ENCODE measurements at places on chromosomes 12 and 14.

DNA sequence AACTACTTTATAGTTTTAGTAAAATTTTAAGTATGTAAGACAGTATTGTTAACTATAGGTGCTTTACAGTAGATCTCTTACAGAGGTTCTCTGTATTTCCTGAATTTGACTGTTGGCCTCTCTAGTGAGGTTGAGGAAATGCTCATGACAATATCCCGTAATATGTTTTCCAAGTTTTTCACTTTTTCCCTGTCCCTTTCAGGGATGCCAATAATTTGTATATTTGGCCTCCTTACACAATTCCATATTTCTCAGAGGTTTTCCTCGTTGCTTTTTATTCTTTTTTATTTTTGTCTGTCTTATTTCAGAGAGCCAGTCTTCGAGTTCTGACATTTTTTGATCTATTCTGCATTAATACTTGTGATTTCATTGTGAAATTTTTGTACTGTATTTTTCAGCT, 233.7 kb upstream of the PDE3A start:
- DNase-seq, result no peak

DNA sequence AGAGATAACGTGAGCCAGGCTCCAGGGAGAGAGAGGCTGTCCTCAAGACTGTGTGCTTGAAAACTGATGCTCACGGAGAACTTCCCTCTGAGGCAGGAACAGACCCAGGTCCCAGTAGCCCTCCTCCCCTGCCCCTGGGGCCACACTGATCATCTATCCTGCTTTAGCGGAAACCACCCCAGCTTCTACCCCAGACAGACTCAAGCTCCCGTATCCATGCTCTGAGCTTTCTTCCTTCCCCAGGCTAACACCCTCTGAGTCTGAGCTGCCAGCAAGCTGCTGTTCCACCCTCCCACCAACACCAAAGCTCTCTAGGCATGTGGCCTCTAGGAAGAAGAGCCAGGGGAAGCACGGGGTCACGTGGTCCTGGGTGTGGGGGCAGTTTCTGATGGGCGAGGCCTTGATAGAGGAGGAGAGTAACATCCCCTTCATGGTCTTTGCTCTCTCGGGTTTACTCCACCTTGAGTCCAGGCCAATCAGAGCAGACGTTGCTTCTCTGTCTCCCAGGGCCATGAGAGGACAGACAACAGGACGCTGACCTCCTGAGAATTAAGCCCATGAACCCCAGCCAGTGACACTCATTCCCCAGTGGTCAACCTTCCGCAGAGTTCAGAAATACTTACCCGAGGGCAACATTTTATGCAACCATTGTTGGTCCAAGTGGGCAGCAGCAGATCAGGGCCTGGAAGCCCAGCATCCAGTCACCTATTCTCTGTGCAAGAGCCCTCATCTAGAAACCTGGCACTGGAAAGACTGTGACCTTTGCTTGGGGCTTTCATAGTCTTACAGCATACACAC, 1.4 kb downstream of the PCK2 start:
- peak; percentile 42 for DNase-seq

DNA sequence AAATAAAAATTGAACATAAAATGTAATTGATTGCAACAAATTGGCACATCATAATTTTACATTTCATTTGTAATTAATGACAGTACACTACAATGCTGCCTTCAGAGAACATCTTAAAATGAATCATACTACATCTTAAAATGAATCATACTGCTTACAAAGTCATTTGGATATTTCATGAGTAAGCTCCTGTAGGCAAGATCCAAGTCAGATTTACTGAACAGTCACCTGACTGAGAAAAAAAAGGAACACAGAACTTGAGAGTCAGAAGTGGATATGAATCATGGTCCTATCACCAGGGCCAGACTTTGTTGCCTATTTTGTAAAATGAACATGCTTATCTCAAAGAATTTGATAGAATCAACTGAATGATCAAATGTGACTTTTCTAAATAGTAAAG, 32.7 kb upstream of the FBLN5 start:
- DNase-seq, result peak; percentile 45

DNA sequence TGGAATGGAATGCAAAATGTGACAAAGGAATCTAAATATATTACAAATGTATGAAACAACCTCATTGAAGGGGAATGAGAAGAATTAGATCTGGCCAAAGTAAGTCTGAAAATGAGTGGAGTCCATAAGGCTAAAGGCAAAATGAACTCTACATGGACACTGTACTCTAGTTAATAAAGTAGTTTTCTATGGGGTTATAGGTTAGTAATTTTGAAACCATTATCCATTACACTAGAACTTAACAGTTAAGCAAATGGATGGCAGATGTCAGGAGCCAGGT, 222.1 kb downstream of the NUAK1 start:
- no peak for DNase-seq

GRCh38 chr12:112939761-112940381, 1.6 kb downstream of the OAS3 start:
- DNase-seq, result no peak

DNA sequence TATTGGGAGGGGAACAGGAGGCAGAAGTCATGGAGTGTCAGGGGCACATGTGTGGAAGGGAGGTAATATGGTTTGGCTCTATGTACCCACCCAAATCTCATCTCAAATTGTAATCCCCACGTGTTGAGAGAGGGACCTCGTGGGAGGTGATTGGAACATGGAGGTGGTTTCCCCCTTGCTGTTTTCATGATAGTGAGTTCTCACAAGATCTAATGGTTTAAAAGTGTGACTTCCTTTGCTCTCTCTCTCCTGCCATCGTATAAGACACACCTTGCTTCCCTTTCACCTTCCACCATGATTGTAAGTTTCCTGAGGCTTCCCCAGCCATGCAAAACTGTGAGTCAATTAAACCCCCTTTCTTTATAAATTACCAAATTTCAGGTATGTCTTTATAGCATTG, 41.6 kb upstream of the CDK17 start:
- DNase-seq, result no peak

GRCh38 chr12:30515351-30515750, 180.3 kb downstream of the IPO8 start:
- DNase-seq, result no peak

DNA sequence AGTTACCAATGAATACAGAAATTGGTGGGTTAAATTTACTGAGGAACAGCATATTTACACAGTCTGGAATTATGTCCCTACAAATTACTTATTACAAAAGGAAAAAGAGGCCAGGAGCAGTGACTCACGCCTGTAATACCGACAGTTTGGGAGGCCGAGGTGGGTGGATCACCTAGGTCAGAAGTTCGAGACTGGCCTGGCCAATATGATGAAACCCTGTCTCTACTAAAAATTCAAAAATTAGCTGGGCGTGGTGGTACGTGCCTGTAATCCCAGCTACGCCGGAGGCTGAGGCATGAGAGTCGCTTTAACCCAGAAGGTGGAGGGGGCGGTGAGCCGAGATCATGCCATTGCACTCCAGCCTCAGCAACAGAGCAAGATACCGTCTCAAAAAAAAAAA, 52.6 kb downstream of the HECTD1 start:
- no peak for DNase-seq

DNA sequence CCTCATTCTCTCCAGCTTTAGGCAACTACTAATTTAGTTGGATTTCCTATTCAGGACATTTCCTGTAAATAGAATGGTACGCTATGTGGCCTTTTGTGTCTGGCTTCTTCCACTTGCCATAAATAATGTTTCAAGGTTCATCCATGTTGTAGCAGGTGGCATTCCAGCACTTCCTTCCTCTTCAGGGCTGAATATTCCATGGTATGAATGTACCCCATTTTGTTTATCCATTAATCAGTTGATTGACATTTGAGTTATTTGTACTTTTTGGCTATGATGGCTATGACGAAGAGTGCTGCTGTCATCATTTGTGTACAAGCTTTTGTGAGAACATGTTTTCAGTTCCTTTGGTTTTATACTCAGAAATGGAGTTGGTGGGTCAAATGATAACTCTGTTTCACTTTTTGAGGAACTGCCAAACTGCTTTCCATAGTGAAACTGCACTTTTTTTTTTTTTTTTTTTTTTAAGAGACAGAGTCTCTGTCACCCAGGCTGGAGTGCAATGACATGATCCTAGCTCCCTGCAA, 6.5 kb upstream of the CDK2AP1 start:
- no peak for DNase-seq

- DNase-seq, result no peak
Observed at GRCh38 chr12:66426696-66427095, 124.4 kb downstream of the HELB start.

Measured in HS-27A (cell line).